ENCODE measurements at places on chromosomes 4 and X.
A peak's percentile ranks its signal among the peaks of the same experiment; 100 is the strongest.

GRCh38 chrX:100395781-100396180 is 14.3 kb downstream of the PCDH19 start:
- DNase-seq: no peak

GRCh38 chr4:991451-992296 is 1.5 kb downstream of the SLC26A1 start:
- DNase-seq: no peak

- no peak for DNase-seq
Measured at GRCh38 chr4:163693776-163694175, 199.3 kb downstream of the TMA16 start.

- no peak for DNase-seq
Measured at GRCh38 chrX:5155301-5155700, 1073.4 kb downstream of the NLGN4X start.

- DNase-seq: no peak
Measured at GRCh38 chr4:4539481-4539880, 2.4 kb downstream of the STX18 start.

DNA sequence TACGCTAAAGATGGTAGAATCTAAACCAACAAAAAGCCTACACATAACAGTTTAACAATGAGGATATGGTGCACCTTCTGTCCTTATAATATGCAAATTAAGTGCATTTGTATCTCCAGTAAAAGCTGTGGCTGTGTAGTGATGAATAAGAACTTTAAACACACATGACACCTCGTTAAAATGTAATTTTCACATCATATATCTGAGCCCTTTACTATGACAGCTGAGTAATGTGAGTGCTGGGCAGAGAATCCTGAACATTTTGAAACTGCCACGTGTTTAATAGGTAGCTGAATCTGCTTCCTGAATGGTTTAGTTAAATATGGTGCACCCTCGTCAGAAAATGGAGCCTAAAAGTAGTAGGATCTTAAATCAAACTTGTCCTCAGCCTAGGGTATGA is 540.8 kb downstream of the ADGRL3 start:
- DNase-seq: no peak

DNA sequence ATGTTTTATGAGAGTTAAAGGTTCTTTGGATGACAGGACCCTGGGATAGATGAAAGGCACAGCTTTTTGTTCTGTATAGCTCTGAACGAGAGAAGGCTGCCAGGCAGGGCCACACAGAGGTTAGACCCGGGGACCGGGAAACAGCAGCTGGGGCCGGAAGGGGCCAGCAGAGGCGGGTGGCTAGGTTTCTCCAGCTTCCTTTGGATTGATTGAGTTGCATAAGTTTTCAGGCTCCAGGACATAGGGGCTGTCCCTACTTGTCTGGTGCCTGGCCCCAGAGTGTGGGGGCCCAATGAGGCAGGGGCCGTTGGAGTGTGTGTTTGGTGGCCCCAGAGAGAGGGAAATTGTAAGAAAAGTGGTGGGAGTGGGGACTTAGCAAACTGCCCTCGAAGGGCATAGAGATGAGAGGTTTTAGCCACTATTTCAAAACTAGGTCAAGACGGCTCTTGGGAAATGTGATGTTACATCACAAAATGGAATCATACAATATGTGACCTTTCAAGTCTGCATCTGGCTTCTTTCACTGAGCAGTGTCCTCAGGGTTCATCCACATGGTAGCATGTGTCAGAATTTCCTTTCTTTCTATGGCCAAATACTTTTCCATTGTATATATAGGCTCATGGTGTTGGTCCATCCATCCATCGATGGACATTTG is 3.7 kb downstream of the ZFP92 start:
- DNase-seq: no peak

GRCh38 chr4:53050361-53050774 is 188.3 kb downstream of the RASL11B start:
- DNase-seq: no peak

- no peak for DNase-seq
Measured at GRCh38 chrX:124910611-124911010, 409.1 kb upstream of the TEX13C start.

GRCh38 chrX:107659768-107660167 is 31.5 kb downstream of the PRPS1 start:
- DNase-seq: no peak

DNA sequence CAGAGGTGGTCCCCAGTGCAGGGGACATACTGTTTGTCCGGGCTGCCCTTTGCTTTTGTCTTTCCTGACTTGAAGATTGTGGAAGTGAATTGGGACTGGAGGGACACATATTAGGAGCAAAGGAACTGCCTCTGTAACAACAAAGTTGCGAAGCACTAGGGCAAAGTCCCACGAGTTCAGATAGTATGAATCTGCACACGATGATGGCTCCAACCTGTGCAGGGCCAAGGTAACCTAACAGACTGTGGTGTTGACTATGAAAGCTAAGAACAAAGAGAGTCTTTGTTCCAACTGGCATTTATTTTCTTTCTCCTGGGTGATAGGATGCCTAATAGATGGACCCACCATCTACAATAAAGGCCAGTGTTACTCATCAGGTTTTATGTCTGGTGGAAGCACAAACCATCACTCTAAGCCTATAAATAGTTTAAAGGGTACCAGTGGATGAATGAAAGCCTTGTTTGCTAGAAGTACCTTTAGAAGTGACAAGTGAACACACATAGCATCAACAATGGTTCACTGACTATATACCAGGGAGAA is 71.8 kb downstream of the TMA16 start:
- DNase-seq: no peak

- no peak for DNase-seq
Measured at GRCh38 chr4:55218041-55218440, 92.6 kb upstream of the KDR start.

DNA sequence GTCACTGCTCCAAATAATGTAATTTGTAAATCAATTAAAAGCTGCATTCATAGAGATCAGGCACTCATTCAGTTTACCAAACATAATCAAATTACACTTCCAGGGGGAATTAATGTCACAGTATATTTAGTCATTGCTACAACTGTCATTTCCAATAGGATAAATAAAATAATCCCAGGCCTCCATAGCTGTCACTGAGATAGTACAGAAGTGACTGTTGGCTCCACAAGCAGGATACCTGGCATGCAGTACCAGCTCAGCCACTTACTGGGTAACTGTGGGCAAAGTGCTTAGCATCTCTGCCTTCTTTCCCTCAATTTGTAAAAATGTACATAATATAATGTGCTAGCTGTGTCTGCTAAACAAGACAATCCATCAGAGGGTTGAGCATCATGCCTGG is 128.1 kb downstream of the CAMK2D start:
- DNase-seq: no peak

- no peak for DNase-seq
Measured at GRCh38 chr4:3729188-3729881, 36.9 kb upstream of the ADRA2C start.

- DNase-seq: no peak
Measured at GRCh38 chr4:47942081-47942819, 27.9 kb upstream of the NFXL1 start.

GRCh38 chrX:47697181-47697580 is 38.2 kb upstream of the UXT start:
- DNase-seq: no peak

DNA sequence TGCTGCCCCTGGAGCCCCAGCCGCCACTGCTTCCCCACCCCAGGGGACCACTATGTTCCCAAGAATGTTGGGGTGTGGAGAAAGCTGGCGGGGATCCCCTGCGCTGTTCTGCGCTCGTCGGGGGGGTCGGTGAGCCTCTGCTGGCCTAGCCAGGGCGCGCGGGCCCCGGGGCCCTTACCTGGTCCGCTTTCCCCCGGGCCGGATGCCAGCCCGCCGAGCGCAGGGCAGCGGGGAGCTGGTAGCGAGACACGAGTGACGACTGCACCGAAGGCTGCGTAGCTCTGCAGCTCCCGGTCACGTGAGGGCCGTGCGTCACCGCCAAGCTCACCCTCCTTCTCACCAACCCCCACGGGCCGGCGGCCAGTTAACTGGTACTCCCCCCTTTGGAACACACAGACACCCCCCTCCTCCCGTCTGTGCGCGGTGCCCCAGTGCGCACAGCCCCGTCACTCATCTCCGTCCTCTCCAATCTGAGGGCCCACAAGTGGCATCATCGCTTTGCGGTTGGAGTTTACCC is at the start of gene BEX1:
BEX1 (minus strand) TSS at position 254 of the 517 bp plus-strand sequence. CDS start 897 bp downstream, outside the sequence.
- DNase-seq: peak; percentile 83

- DNase-seq: no peak
Measured at GRCh38 chrX:9562851-9563250, 98.0 kb downstream of the TBL1X start.

- DNase-seq: no peak
Measured at GRCh38 chr4:53914313-53915016, 149.9 kb downstream of the CHIC2 start.

- no peak for DNase-seq
Measured at GRCh38 chrX:130145123-130145522, 20.5 kb downstream of the AIFM1 start.

DNA sequence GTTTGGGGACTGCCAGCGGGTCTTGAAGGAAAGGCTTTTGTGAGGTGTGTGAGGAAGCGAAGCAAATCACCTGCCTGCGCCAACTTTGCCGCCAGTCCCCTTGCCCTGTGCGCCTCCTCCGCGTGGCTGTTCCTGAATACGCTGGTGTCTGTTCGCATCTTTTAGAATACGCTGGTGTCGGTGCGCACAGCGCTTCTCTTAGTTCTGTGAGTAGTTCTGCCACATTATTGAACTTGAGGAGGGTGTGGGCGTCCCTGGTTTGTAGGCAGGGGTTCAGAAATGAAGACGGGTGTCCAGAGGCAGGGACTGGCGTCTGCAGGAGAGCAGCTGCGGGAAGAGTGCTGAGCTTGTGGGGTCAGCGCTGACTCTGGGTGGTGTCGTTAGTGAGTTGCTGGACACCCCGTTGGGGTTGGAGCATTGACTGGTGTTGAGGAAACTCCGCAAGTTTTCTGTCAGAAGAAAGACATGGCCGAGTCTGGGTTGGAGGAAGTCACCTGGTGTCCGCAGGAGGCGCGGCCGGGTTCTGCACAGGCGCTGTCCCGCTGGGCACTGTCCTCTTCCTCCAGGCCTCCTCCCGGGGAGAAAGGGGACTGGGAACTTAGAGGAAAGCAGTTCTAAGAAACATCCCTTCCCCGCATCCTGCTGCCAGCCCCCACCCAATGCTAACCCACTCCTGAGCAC is 930 bp downstream of the ZNF718 start:
- peak; percentile 24 for DNase-seq

- peak; percentile 51 for DNase-seq
Measured at GRCh38 chrX:129600981-129601424, 53.8 kb downstream of the APLN start.

DNA sequence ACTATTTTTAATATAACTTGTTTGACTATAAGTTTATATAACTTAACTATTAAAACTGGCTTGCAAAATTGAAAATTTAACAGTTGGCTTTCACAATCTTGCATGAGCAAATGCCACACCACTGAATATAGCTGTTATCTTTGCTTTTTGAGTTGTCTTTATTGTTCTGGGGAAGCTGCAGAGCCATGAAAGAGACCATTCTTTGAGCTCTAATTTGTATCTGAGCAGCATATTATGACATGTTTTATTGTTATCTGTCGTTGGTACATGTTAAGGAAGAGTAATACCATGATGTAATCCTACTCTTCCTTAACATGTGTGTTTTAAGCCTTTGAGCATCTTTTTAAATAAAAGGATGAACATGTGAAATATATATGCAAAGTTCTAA is 97.1 kb upstream of the ANK2 start:
- no peak for DNase-seq

All from posterior cingulate gyrus (tissue), 11 donors.